Mucosa of gallbladder (tissue), 1 donor: ENCODE measurements at places on chromosomes 12 and 14. TPM values are rescaled to one million over a fixed set of nuclear protein-coding genes. Genes with fewer than 3 reads are reported as not detected.

WNT5B gene
- total RNA-seq, result 7.3 TPM

KLC1 gene
- total RNA-seq, result 171 TPM

DNA sequence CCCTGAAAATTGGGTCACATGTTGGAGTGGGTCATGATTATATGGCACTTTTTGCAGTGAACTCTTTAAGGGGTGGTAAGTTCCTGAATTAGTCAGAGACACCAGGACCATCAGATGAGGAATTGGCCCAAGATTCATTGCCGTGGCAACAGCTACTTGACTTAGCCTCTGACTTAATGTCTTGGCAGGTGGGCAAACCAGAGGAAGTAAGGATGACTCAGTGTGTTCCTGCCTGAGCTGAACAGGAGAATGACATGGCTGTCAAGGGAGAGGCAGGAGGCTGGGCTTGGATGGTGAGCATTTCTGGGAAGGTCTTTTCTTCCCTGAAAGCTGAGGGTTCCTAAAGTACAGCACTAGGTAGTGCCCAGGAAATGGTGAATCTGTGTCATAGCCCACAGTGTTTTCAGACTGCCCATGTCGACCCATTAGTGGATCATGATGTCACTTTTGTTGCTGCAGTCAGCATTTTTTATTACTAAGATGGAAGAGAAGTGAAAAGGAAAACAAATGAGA is 170.1 kb upstream of the PWP1 start:
- no peak for DNase-seq

HRK gene
- total RNA-seq, result 0.03 TPM

GRCh38 chr12:92020983-92021665 is 124.5 kb downstream of the BTG1 start:
- no peak for DNase-seq

LIMA1 gene
- 117 TPM for total RNA-seq

- no peak for DNase-seq
Measured at GRCh38 chr12:69055706-69056105, 122.7 kb upstream of the CPM start.

DNA sequence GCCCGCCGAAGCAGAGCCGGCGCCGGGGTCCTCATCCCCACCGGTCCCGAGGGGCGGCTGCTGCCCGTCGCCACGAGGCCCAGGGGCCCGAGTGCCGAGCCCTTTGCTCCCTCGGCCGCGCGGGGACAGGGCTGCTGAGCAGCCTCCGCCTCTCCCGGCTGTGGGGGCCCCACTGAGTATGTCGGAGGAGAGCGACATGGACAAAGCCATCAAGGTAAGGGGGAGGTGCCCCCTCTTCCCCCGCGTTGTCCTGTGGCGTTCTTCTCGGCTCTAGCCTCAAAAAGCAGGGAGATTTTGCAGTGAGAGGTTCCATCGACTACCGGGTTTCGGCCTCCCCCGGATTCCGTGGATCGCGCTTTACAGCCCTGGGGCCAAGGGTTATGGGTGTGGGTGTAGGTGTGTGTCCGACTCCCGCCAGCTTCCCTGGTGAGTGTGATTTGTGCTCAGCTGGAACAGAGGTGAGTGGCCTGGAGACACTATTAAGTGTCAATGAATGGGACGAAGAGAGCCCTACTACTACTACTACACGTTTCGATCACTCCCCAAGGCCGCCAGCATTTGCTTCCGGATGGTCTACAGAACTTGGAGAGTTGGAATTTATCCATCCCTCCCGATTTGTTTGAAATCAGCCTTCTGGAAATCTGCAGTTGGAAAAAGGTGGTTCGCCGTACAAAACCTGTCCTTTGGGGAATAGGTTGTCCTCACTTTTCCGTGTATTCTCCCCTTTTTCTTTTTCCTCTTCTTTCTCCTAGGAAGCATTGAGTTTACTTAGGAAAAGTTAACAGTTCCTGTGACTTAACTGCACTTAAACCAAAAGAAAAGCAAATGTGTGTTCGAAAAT is 748 bp downstream of the MAPKAPK5 start:
- DNase-seq, result peak; percentile 10

THAP2 gene
- 5.0 TPM for total RNA-seq

- DNase-seq, result no peak
Measured at GRCh38 chr12:125434131-125434530, 368.9 kb downstream of the AACS start.

SIX6 gene
- total RNA-seq, result not detected

GRCh38 chr12:106645465-106646330 is 62.9 kb downstream of the RFX4 start:
- DNase-seq, result no peak

DNA sequence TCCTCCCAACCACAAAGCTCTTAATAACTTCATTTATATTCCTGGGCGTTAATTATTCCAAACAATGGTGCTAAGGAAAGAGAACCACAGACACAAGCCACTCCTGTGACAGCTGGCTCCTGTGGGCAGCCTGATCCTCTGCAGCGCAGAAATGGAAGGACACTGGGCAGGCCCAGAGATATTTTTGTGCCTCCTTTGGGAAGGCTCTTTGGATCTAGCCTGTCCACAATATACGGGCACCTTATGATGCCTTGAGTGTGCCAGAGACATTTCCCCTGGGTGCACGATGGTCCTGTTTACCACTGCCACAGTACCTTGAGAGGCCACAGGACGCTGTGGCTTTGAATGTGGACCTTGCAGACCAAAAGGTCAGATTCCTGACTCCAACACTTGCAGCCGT is 2.1 kb downstream of the ASB2 start:
- no peak for DNase-seq

LGR5 gene
- not detected for total RNA-seq

GRCh38 chr12:108955225-108955835 is 65.5 kb downstream of the SVOP start:
- no peak for DNase-seq

DNA sequence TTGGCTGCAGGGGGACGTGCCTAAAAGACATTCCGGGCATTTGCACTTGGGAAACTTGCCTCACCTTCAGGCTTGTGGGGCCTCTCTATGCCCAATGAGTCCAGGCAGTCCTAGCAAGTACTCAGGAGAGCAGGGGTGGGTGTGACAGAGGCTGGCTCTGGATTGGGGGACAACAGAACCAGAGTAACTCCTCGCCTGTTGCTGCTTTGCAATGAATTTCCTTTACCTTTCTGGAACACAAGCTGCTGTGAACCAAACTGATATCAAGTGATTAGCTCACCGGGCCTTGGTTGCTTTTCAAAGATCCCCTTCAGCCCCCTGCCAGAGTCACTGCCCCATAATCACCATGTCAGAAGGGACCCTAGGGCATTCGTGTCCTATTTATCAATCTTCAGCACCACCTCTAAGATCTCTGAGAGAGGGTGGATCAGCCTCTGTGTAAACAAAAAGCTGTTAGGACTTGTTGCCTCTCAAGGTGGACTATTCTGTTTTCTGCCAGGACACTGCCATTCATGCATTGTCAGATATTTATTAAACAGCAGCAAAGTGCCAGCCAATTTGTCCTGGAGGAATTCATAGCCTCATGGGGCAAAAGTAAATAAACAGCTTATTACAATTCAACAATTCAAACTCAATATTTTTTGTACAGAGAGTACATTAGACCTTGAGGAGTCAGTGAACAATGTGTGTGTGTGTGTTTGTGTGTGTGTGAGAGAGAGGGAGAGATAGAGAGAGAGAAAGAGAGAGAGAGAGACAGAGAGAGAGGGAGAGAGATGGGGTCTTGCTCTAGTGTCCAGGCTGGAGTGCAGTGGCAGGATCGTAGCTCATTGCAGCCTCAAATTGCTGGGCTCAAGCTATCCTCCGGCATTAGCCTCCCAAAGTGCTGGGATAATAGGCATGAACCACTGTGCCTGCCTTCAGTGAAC is 11.3 kb downstream of the NFATC4 start:
- no peak for DNase-seq

KLRD1 gene
- 1.8 TPM for total RNA-seq

DNA sequence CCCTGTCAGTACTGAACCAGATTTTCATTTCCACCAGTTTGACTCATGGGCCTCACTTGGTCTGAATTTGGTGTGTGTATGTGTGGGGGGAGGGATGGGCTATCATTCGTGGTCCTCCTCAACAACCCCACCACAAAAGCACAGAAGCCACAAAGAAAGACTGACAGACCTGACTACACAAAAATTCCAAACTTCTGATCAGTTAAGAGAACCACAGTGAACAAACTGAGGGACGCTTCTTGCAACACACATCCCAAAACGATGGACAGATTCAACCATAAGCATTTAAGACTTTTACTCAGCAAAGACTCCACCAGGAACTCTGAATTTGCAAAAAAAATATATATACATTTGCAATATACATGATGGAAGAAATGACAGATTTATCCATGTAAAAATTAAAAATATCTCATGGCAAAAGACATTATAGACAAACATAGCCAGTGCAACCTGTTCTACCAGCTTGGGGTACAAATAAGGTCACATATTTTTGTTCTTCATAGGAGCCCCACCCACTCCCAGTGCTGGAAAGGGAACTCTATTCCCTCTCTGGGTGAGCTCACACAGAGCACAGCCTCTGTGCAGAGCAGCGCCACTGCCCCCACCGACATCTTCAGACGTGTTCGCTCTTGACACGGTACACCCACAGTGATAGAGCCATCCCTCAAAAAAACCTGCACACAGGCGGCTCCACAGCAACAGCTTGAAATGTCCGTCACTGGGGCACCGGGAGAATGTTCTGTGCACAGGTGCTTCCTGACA is 49.7 kb downstream of the JAG2 start:
- no peak for DNase-seq

DNA sequence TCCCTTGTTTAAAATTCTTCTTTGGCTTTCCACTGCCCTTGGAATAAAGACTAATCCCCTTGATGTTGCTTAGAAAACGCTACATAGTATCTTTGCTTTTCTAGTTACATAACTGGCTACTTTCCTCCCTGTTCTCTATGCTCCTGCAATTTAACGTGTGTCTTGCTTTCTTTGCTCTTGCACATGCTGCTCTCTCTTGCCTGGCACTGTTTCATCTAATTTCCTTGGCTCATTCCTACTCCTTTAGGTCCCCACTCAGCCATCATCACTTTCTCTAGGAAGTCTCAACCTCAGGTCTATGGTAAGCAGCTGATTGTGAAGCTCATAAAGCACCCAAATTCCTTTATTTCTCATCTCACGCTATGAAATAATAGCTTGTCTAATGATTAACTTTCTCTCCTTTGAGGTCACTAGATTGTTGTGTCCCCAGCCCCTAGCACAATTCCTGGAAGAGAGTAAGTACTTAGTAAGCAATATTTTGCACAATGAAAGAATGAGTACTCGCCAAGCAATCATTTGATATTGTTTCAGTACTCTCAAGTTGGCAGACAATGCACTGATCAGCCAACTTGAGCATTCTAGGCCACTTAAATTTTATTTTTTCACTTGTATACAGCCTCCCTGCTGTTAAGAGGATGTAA is 3.3 kb downstream of the ALDH6A1 start:
- no peak for DNase-seq

DNA sequence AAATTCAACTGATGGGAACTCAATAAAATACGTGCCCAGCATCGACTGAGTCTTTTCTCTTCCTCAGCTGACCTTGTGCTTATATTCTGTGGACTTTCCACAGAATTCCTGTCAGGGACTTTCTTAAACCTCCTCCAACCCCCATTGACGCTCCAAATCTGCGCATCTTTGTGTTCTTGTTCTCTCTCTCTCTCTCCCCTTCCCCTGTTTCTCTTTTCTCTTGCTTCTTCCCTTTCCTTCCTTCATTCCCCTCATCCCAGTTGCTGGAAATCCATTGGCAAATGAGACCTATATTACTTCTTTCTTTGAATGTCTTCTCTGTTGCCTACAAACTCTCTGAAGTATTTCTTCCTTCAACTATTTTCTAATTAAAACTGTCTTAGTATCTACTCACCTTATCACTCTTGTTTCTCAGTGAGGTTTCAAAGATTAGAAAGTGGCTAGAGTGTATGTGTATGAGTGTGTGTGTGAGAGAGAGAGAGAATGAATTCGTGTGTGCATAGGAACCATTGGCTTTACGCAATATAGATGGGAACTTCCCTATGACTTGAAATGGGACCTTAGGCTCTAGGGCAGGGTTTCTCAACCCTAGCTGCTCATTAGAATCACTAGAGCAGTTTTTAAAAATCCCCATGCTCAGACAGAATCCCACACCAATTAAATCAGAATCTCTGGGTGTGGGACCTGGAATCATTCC is 41.8 kb upstream of the DHRS7 start:
- DNase-seq, result no peak

AQP6 gene
- total RNA-seq, result 0.32 TPM

TROAP gene
- total RNA-seq, result 2.0 TPM

MYRFL gene
- 0.95 TPM for total RNA-seq

- no peak for DNase-seq
Measured at GRCh38 chr12:116881877-116882507, 751 bp upstream of the HRK start.

DNA sequence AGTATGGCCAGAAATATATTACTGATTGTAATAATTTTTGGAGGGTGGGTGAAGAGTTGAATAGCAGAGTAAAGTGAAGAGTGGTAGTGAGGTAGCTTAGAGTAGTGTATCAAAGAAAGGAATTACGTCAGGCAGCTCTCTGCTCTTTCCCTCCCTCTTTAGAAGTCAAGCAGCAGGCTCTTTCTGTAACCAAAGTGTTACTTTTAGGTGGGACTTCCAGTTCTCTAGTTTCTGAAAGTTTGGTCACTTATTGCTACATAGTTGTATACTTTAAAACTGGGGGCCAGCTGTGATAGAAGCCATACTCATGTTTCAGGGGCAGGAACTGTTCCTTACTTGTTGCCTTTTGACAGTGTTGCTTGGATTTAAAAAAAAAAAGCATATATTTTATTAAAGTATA is 30.6 kb downstream of the ATF7IP start:
- no peak for DNase-seq
